ENCODE measurements at places on chromosomes 3 and 15.

DNA sequence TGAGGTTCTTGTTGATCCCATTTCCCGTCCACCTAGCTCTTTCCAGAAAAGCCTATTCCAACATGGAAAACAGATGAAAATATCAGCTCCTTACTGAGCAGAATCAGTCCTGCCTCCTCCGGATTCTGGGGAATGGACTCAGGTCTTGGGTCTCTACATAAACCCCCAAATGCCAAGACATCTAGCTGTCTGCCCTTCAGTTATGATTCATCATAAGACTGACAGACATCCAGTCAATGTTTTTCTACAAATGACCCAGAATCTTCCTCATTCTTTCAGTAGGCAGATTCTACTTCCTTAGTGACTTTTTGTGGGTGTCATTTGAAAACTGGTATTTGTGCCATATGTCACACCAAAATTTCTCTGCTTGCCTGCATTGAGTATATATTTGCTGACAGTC, 103.0 kb upstream of the TGFBR2 start:
- no peak for DNase-seq

GRCh38 chr3:29249829-29250345, 31.0 kb upstream of the RBMS3 start:
- DNase-seq = no peak

DNA sequence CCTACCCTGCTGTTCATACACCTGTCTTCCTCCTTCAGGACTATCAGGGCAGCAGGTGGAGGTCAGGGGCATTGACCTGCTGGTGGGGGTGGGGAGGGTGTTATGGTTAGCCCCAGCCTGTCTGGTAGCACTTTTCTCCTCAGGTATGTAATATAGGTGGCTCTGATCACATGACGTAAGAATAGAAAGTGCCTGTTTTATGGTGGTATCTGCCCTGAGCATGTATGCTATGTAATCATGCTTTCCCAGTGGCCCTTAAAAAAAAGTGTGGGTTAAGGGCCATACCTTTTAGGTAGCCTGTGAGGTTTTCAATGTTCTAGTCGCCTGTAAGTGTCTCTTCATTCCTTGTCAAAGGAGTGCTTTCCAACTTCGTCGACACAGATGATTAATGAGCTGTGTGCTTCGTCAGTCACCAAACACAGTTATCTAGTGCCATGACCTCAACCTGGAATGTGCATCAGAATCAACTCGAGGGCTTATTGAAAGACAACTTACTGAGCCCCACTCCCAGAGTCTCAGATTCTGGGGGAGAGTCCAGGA, 86.3 kb downstream of the KLHL25 start:
- no peak for DNase-seq

DNA sequence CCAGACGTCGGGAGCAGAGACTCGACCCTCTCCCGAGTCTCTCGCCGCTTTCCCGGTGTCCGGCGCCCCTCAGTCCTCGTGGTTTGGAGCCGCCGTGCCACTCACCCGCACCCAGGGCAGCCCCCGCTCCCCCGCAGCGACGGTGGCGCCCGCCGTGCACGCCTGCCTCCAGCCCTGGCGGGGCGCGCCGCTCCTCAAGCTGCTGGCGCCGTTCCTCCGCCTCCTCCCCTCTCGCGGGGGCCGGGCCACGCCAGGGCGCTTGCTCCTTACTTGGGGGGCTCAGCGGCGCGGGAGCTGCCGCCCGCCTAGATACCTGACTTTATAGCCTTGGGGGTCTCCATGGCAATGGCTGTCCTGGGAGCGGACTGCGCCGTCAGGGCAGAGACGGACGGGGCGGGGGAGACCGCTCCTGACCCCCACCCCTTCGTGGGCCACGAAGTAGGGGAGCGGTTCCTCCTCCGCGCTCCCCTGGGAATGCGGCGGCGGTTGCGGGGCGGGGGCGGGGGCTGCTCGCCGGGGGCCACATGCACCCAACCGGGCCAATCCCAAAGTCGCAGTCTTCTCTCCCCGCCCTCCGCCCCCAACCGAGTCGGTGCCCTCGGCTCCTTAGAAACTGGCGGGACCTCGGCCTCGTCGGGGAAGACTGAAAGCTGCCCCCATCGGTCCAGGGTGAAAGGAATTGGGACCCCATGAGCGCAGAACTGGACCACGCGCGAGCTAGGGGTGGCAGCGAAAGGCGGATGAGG, at the start of gene ANKRD63:
Gene ANKRD63 (minus strand): TSS at position 196 of the 746 bp plus-strand sequence. CDS start 478 bp downstream, outside the sequence.
- no peak for DNase-seq

- no peak for DNase-seq
Measured at GRCh38 chr3:39855517-39855916, 46.1 kb downstream of the MYRIP start.

GRCh38 chr3:37210230-37210629, 35.8 kb upstream of the LRRFIP2 start:
- no peak for DNase-seq

- DNase-seq = no peak
Measured at GRCh38 chr3:15263120-15263519, 57.1 kb downstream of the CAPN7 start.

DNA sequence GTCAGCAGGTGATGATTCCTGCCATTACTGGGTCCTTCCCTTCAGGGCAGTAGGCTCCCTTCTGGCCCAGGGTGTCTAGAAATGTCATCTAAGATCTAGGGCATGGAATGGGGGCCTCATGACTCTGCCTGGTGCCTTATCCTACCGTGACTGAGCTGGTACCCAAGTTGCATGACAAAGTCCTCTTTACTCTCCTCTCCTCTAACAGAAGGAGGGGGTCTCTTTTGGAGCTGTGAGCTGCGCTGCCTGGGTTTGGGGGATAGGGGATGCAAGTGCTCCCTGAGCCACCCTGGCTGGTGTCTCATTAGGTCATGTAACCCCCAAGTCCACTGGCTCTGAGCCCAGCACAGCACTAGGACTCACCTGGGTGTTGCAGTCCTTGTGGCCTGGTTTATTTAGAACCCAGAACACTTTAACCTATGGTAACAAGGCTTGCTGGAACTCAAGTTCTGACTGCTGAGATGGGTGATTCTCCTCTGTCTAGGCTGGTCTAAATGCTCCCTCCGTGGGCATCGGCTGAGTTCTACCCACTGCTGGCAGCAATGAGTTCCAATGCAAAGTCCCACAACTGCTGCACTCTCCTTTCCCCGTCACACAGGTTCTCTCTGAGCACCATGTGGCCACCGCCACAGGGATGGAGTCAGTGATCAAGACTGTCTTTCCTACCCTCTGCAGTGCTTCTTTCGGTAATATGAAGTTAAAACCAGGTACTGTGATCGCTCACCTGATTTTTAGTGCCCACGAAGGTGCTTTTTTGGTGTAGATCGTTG, 34.0 kb downstream of the XXYLT1 start:
- no peak for DNase-seq

DNA sequence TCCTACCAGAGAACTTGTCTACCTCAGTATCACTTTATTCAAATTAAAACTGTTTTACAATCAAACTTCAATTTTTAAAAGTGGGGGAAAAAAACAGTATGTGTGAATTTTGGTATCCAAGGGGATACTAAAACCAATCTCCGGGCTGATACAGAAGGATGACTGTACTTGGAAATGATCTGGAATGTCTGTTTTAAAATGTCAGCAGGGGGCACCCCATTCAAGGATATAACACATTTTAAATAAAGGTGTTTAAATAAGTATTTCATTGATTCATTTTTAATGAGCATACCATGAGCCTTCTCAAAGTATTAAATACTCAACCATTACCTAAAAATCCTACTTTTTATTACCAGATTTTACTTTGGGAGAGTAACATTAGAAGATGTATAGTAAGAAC, 67.9 kb downstream of the ULK4 start:
- DNase-seq = peak; percentile 43

- no peak for DNase-seq
Measured at GRCh38 chr3:99561056-99561455, 77.3 kb upstream of the COL8A1 start.

- DNase-seq = no peak
Measured at GRCh38 chr3:10695595-10696285, 120.3 kb upstream of the SLC6A11 start.

DNA sequence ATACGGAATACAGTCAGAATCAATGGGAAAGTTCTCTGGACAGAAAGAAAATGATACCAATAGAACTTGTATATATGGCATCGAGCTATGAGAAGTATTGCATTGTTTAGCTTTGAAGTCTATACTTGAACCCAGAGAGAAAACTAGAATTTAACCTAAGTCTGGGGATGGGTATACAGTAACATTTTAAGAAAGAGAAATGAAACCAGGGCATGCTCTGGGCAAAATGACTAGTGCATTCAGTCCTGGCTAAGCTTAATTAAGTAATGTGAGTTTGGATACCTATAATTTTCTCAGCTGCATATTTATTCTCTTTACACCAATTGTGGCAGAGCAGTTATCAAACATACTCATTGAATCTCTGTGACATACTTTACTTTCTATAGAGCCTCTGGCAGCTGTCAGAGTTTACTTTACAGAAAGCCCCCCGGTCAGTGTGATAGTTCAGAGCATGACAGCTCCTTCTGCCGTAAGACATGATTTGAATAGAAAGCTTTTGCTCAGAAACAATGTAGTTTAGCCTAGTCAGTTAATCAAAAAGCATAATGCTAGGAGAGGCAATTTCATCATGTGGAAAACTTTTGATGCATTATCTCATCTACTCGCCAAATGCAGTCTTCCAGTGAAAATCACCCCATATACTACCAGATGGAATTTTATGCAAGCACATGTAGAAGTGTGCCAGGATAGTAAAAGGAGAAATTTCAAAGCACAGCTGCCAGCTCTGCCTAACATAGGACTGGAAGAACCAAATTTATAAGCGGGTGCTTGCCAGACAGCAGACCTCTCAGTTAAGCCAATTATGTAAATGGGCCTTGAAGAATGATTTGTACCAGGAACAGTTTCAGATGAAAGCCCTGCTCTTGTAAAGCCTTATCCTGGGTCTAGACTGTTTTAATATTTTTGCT, 40.7 kb downstream of the OXSM start:
- DNase-seq = no peak

- DNase-seq = no peak
Measured at GRCh38 chr3:175294793-175295192, 435.7 kb downstream of the NAALADL2 start.

GRCh38 chr3:135056084-135056730, 261.1 kb downstream of the EPHB1 start:
- DNase-seq = no peak

- no peak for DNase-seq
Measured at GRCh38 chr3:67017211-67017610, 19.1 kb downstream of the KBTBD8 start.

GRCh38 chr15:63499175-63499549, 5.2 kb upstream of the USP3 start:
- DNase-seq = no peak

- DNase-seq = peak; percentile 82
Measured at GRCh38 chr3:105938101-105938500, 69.3 kb upstream of the CBLB start.
